ENCODE measurements at places on chromosomes 1 and 21.

- DNase-seq, result no peak
Measured at GRCh38 chr1:98398092-98398491, 263.4 kb upstream of the SNX7 start.

- DNase-seq, result no peak
Measured at GRCh38 chr1:172628401-172628800, 30.5 kb upstream of the FASLG start.

- no peak for DNase-seq
Measured at GRCh38 chr21:28960245-28960644, 32.4 kb downstream of the LTN1 start.

DNA sequence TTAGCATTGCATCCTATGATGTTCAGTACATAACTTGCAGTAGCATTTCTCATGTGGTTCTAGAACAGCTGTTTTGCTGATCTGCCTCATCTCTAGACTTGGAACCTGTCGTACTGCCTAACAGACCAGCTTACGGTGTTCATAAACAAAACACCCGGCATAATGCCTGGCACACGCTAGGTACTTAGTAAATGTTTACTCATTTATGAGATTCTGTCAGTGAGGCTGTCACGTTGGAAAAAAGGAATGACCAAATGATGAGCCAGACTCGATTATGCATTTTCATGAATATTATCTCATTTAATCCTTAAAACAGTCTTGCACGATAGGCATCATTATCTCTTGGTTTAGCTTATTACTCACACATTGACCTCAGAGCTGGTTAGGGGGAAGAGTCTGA, 46.4 kb downstream of the CACHD1 start:
- no peak for DNase-seq

DNA sequence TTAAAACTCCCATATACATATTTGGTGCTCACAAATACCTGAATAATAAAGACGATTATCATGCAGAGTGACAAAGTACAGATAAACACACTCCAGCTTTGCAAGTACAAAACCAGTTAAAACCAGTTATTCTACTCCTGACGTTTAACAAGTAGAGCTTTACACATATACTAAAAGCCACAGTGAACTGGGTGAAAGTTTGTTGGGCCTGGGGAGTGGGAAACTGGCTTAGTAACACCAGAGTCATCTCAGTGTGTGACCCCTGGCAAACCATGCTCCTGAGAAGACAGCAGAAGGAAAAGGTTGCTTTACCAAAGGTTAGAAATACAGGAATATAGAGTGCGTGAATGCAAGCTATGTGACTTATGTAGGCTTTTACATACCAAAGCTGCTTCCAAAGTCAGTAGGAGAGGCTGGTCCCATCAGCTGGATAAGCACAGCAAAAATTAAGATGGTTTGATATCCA, 148.1 kb downstream of the NRIP1 start:
- no peak for DNase-seq

DNA sequence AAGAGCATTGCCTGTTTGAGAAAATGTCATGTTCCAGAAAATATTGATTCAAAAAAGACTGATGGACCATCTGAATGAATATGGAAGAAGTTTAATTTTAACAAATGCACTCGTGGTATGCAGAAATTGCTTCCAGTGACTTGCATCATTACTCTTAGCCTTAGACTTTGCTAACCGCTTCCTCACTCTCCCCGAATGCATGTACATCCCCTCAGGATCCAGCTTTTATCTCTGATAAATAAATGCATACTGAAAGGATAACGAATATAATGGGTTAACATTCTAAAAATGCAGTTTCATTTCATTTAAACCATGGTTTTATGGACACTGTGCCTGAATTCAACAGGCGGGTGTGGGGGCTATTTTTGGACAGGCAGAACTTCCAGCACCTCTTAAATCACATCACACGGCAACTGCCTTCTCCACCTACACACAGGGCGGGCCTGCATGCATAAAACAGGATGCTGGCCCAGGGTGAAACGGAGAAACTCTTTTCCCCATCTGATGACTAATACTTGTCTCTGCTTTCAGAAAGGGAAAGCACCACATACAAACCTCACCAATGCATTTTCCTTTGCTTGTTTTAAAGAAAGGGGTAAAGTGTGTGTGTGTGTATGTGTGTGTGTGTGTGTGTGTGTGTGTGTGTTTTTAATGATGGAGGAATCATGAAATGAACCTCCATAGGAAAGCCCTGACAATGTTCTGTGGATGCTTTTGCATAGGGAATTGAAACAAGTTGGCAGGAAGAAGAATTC, 48.7 kb downstream of the SPAG17 start:
- DNase-seq, result peak; percentile 4
